ENCODE measurements at places on chromosomes 11 and 22.

- DNase-seq, result no peak
Measured at GRCh38 chr22:47135338-47135737, 372.9 kb downstream of the TBC1D22A start.

DNA sequence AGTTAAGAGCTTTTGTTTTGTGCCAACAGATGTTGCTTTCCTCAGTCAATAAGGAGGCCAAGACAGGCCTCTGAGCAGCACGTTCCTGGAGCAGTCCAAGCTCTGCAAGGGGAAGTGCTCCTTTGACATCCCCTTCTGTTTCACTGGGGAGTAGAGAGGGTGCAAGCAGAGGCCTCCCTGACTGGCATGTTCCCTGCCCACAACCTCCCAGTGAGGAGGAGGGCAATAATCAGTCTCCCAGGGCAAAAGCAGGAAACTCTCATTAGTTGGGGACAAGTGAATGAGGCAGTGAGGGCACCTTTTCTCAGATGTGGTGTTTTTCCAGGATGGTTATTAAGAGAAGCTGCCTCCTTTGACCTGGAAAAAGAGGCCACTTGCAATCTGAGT lies 79.5 kb upstream of the ZBED5 start:
- no peak for DNase-seq

- peak; percentile 58 for DNase-seq
Measured at GRCh38 chr11:94563176-94563847, 3.9 kb upstream of the PIWIL4 start.

DNA sequence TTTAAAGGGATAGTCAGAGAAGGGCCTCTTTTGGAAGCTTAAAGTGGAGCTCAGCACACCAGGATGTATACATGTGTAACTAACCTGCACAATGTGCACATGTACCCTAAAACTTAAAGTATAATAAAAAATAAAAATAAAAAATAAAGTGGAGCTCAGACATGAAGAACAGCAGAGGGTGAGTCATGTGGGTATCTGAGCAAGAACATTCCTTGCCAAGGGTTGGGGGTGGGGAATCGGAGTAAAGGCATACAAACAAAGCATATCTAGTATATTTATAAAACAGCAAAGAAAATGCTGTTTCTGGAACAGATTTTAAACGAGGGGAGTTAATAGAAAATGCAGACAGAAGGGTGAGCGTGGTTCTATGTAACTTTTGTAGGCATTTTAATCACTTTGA lies 562.6 kb upstream of the ANO3 start:
- DNase-seq, result no peak

GRCh38 chr22:41197038-41197972 lies 7.8 kb upstream of the L3MBTL2 start:
- DNase-seq, result peak; percentile 87

GRCh38 chr11:106159836-106160235 lies 82.4 kb downstream of the AASDHPPT start:
- DNase-seq, result no peak

DNA sequence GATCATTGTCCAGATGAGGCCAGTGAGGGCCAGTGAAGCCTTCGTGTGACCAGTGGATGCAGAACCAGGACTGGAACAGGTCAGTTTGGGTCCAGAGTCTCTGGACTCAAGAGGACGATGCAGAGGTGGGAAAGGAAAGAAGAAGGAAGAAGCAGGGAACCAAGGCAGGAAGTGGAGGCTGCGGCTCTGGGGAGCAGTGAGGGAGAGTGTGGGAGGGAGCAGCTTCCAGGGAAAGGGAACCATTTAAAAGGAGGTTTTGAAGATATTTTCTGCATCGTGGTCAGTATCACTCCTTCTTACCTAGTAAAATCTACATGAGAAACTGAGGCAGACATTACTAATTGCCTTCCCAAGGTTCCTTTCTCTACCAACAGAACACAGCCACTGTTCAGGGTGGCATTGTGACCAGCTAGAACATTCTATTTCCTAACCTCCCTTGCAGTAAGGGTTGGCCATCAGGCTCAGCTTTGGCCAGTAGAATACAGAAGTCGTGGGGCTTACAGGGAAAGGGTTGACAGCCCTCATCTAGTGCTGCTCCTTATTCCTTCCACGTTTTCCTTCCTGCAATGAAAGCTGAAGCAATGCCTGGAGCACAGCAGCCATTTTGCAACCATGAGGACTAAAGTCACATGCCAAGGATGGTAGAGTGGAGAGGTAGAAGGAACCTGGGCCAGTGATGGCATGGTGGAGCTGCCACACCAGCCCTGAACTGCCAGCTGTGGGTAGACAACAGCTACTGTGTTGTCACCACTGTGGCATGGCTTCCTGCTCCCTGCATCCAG lies 29.1 kb upstream of the LINC01488 start:
- no peak for DNase-seq

Data from DMS53 (cell line).